ENCODE measurements at places on chromosomes 11 and 22. TPM values are rescaled to one million over a fixed set of nuclear protein-coding genes. Genes with fewer than 3 reads are reported as not detected.

PACS1 gene
- 23.7 TPM for polyA plus RNA-seq

TSPAN18 gene
- 13.8 TPM for polyA plus RNA-seq

RHOD gene
- 50.2 TPM for polyA plus RNA-seq

OR9Q1 gene
- polyA plus RNA-seq: not detected

DNA sequence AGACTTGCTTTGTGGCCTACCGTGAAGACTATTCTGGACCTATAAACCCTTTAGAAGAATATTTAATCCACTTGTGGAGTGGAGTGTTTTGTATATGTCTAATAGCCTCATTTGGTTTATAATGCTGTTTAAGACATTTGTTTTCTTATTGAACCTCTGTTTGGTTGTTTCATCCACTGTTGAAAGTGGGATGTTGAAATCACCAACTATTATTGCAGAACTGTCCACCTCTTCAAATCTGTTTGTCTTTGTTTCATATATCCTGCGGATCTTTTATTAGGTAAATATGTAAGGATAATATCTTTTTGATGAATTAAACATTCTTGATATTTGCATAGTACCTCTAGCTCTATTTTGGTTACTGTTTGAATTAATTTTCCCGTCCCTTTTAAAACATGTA, 49.1 kb downstream of the XKR3 start:
- DNase-seq: no peak

DNA sequence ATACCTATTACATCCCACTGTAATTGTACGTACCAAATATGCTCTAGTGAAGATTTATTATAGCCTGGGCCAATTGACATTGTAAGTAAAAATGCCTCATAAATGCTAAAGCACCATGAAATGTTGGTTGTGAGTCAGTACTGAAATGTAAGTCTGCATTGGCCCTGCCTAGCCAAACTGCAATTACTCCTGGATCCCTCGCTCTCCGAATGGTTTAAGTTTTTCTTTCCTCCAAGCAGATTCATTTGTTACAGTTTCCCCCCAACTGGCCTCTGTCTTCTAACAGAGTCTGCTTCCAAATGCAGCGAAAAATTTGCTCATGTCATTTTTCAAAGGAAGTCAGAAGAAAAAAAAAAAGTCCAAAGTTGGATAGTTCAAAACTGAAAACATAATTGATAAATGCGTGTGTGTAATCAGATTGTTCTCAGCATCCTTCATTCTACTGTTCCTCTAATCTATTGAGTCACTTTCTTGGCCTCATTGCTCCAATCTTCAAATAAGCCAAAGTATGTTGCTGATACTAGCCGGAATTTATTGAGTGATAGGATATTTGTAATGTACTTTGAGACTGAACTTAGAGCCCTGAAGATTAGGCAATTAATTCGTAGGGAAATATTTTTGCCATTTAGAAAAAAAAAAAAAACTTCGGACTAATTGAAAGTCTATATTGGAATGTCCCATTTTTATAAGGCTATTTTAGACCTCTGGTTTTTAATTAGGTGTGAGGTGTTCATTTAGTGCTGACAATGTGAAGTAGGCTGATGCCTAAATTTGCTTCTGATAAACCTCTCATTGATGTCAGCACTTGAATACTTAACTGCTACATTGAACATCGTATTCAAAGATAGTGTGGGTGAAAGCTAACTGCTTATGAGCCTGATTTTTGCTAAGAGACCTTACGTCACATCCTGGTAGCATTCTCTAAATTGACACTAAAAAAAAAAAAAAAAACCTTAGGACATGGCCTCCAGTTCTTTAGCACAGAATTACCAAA, 93.4 kb downstream of the WT1 start:
- DNase-seq: no peak

GRCh38 chr11:3981084-3981633, 113.4 kb upstream of the RRM1 start:
- DNase-seq: no peak

DNA sequence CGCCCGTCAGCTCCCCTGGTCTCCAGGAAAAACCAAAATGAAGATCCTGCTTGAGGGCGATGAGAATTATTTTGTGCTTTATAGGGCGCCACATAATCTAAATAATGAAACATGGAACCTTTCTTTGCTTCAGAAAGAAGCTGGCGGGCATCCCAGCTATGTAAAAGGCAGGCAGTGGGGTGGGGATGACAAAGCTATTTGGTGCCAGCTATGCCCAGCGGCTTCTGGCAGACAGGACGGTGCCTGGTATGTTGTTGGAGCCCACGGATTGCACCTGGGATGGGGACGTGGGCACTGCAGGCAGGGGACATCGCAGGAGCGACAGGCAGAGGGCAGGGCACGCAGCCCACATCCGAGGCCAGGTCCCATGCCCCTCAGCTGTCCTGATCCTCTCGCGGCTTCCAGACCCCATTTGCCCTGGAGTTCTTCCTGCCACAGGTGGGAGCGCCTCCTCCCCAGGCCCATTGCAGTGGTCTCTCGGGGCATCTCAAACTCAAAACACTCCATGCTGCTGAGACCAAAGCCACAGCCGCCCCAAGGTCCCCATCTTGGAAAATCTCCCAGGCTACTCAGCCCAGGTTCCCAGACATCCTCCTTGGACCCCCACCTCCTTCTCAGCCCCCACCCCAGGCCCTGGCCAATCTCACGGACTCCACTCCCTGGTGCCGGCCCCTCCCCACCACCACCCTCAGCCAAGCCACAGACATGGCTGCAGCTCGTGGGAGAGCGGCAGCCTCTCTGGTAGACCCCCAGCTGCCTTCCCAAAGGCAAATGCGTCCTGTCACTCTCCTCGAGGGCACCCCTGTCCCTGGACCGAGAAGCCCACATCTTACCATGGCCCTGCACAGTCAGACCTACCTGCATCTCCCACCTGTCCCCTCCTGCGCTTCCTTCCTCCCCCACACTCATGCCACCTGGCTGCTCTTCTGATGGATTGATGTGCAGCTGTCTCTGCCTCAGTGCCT, 45.7 kb downstream of the SHISAL1 start:
- no peak for DNase-seq

GRCh38 chr11:31913985-31914384, 102.9 kb upstream of the PAX6 start:
- no peak for DNase-seq

Measured in kidney (tissue), 22 donors.